ENCODE measurements at places on chromosomes 2 and 18.

- DNase-seq: no peak
Measured at GRCh38 chr2:57888463-57888862, 158.1 kb upstream of the VRK2 start.

- DNase-seq: no peak
Measured at GRCh38 chr18:24064391-24065100, 50.0 kb downstream of the TTC39C start.

DNA sequence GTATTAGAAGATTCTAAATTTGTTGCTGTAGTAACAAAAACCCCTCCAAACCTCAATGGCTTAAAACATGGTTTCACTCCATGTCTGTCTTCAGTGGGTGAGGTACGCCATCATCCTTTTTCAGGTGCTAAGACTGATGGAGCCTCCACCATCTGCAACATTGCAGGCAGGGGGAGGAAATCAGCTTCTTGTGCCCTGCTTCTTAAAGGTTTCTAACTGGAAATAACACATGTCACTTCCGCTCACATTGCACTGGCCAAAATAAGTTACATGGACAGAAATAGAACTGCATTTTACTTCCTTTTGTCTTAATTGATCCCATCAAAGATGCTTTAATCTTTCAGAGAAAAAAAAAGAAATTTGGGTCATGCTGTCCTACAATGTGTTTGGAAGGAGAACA lies 94.1 kb downstream of the GALNT3 start:
- DNase-seq: no peak

- no peak for DNase-seq
Measured at GRCh38 chr18:51196118-51196810, 1.2 kb downstream of the MEX3C start.

- DNase-seq: no peak
Measured at GRCh38 chr2:69073928-69074570, 61.1 kb downstream of the ANTXR1 start.

DNA sequence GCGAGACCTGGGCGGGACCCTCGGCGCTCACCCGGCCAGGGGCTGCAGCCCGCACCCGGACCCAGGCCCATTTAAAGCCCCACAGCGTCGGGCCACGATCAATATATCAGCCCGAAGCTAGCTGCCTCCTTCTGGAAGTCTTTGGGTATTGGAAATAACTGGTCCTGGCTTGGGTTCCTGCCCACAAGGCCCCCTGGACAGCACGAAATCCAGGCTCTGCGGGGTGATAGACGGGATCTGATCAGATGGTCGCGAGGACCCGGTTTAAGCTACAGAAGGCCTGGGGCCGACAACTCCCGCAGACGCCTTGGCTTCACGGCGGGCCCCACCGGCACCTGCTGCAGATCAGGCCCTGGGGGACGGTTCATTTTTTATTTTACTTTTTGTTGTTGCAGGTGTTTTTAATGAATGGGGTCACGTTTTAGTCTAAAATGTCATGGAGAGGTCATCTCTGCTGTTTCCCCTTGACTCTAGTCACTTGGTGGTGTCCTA lies 362 bp upstream of the PSTPIP2 start:
- DNase-seq: no peak

- DNase-seq: no peak
Measured at GRCh38 chr18:47881752-47882455, 48.6 kb downstream of the SMAD2 start.

- no peak for DNase-seq
Measured at GRCh38 chr2:53455094-53455493, 312.5 kb upstream of the CHAC2 start.

DNA sequence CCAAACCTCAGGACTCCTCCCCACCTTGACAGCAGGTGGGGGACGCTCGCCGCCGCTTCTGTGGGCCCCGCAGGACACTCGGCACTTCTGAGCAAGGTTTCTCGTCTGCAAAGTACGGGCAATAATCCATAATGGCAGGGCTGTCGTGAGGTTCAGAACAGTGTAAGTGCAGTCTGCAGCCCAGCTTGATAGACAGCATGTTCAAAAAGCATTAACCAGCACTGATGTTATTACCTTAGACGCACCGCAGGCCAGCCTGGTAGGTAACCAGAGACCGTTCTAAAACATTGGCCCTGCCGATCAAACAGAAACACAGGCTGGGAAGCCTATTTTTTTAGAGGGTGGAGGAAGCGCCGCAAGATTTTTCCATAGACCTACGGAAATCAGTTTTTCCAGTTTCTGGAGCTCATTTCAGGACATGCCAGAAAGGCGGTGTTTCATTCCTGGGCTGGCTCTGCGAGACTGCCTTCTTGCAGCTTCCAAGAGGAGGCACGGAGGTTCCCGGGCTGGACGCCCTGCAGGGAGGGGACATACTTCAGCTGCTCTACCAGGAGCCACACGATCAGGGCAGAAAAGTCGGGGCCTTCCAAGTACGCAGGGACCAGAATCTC lies 148.7 kb downstream of the TPO start:
- DNase-seq: no peak

DNA sequence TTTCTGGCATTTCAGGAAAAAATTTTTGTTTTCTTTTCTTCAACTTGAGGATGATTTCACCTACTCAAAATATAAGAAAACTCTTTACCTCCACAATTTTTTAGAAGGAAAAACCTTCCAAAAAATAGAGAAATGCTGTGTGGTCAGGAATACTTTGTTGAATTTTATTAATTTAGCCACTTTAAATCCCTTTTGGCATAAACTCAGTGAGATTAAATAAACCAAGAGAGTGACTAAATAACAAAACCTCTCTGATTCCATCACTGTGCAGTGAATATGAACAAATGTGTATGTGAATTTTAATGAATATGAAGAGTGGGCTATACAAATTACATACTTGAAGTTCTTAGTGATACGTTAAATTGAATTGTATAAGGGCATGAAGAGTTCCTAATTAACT lies 25.8 kb upstream of the CYTIP start:
- no peak for DNase-seq

- DNase-seq: no peak
Measured at GRCh38 chr2:239300871-239301735, 99.7 kb downstream of the HDAC4 start.

GRCh38 chr18:21664069-21664468 lies 40.5 kb downstream of the ABHD3 start:
- DNase-seq: no peak

GRCh38 chr18:44409515-44409914 lies 271.2 kb upstream of the SETBP1 start:
- DNase-seq: no peak

DNA sequence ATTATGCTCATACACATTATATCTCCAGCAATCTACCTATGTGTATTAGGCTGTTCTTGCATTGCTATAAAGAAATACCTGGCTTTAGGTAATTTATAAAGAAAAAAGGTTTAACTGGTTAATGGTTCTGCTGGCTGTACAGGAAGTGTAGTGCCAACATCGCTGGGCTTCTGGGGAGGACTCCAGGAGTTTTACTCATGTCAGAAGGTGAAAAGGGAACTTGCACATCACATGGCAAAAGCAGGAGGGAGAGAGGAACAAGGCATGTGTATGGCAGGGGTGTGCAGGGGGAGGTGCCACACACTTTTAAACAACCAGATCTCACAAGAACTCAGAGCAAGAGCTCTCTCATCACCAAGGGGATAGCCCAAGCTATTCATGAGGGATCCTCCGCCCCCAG lies 715.4 kb upstream of the ZEB2 start:
- no peak for DNase-seq

- DNase-seq: no peak
Measured at GRCh38 chr2:159445307-159445706, 158.8 kb upstream of the WDSUB1 start.

GRCh38 chr18:41972067-41972925 lies 17.3 kb downstream of the PIK3C3 start:
- DNase-seq: no peak

- DNase-seq: no peak
Measured at GRCh38 chr2:69789175-69789721, 40.2 kb upstream of the GMCL1 start.

GRCh38 chr18:8812631-8813030 lies 107.3 kb downstream of the MTCL1 start:
- no peak for DNase-seq

DNA sequence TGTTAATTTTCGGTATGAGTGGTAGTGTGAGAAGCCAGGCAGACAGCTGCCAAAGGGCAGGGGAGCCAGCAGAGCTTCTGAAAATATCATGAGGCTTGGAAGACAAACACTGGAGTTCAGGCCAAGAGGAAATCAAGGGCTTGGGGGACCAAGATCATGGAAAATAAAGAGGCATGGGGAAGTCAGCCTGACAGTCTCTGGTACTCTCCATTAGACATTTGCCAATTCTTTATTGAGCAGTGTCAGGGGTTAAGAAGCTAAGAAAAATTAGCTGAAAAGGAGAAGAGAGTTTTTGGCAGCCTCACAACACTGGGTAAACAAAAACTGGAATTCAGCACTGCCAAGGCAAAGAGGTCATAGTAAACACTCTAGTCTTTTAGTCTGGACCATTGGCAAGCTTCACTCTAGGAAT lies 612.7 kb downstream of the EPHA4 start:
- DNase-seq: no peak

DNA sequence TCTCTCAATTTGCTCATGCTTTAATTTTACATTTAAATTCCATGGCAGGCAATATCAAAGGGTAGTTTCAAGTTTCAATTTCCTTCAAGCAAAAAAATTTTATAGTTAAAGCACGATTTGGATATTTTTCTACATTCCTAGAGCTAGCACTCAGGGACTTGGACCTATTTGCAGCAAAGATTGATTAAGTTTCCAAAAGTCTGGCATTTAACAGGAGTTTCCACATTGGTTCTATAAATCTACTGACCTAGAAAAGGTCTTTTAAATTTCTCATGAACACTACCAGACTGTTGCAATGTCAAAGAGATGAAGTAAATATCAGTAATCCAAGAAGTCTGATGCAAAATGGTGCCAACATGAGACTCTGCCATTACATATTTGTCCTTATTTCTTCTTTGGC lies 253.7 kb upstream of the LINC00305 start:
- no peak for DNase-seq

DNA sequence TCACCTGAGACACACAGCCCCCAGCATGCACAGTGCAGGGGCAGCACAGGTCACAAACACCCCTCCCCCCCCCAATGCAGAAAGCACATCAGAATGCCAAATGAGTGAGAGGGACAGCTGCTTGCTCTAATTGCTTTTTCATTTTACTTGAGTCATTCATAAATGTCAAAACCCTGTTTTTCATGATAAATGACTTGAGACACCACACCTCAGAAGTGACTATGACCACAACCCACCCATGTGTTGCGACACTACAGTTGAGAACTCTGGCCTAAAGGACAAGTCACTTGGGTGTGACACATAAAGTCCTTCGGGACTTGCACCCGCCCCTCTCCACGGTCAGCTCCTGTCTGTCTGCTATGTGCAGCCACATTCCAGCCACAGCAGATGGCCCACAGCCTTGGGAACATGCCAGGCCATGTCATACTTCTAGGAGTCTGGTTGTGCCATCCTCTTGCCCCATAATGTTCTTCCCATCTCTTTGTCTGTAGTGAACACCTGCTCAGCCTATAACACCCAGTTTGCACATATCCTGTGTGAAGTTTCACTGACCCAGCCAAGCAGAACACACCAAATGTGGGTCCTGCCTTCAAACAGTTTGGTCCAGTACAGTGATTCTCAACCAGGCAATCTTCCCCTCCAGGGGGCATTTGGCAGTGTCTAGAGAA lies 30.2 kb upstream of the RIOK3 start:
- DNase-seq: no peak

GRCh38 chr2:68828887-68829708 lies 42.1 kb downstream of the BMP10 start:
- DNase-seq: no peak

DNA sequence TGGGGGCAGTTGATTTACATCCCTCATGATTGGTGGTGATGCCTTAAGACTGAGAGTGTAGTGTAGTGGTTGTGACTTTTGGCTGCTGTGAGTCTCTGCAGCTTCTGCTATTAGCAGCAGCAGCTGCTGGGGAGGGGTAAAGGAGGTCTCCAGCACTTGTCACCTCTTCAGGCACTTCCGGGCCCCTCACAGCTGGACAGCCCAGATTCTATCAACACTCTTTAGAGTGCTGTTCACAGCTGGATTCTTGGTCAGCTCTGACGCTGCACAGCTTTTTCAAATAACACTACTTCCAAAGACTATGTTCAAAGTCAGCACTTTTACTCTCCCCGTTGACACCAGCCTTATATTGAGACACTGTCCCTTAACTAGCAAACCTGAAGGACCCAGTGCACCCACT lies 396.0 kb downstream of the MEIS1 start:
- DNase-seq: no peak

- peak; percentile 53 for DNase-seq
Measured at GRCh38 chr2:8680822-8681760, 765 bp upstream of the ID2 start.

- no peak for DNase-seq
Measured at GRCh38 chr2:45974762-45975408, 322.3 kb upstream of the EPAS1 start.

DNA sequence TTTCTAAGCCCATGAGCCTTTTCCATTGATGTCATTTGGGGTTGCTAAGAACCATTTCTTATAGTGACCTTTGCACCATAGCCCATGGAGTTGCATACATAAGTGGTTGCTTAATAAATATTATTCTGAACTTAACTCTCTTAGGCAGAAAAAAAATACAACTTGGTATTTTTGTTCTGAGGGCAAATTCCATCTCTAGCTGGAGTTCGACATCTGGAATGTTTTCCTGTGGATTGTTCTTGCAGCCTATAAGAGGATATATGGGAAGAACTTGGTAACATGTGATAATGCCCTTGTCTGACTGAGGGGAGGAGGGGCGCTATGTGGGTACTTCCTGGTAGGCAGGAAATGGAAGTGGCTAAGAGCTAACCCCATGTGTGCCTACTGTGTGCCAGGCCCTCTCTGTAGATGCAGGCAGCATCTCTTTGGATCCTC lies 20.7 kb downstream of the IGFBP2 start:
- no peak for DNase-seq

GRCh38 chr2:53701221-53701620 lies 66.4 kb upstream of the CHAC2 start:
- no peak for DNase-seq

DNA sequence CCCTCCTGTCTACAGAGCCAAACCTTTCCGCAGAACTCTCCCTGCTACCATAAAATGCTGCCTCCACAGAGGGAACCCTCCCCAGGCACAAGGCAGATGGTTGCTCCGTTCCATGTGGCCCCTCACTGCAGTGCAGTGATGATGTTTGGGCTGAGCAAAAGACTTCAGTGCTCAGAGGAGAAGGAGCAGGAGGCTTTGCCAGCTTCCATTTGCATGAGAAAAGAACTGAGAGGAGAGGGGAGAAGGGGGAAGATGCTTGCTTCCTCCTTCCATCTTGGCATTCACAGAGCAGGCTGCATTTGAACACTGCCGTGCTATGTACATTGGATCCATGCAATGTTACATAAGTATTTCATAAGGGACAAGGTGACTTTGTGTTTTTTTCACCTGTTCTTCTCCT lies 46.6 kb upstream of the TMEM200C start:
- no peak for DNase-seq

DNA sequence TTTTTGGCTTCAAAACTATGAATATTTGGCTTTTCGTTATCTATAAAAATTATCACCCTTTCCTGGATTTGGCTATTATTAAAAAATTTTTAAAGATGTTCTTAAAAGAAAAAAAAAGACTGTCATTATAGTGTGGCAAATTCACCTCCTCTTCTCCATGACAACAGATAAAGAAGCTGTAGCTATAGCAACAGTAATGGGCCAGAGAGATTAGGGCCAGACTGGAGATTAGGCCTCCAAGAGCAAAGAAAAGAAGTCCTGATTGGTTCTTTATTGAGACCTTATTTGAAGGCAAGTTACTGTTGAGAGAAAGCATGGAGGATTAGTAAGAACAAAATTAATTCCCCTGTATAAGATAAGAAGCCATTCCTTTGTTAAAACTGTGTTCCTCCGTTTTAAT lies 812.5 kb downstream of the DCC start:
- no peak for DNase-seq

GRCh38 chr2:46462936-46463335 lies 16.4 kb upstream of the TMEM247 start:
- DNase-seq: no peak

Measured in NCI-H2081 treated with DMSO at 0.1 percent for 48 hours (cell line).